ENCODE measurements at places on chromosomes 1 and 21. TPM values are rescaled to one million over a fixed set of nuclear protein-coding genes. Genes with fewer than 3 reads are reported as not detected.

Gene AMY1A
- total RNA-seq, result not detected

Gene OR6N1
- not detected for total RNA-seq

Gene CYP4Z1
- total RNA-seq, result 2.1 TPM

Gene SERPINC1
- not detected for total RNA-seq

GRCh38 chr1:103220631-103221041 is 112.3 kb upstream of the COL11A1 start:
- no peaks in the 10 kb centered on the region for H3K4me1 ChIP-seq
- no peaks in the 10 kb centered on the region for H3K27me3 ChIP-seq
- no peaks in the 10 kb centered on the region for H3K36me3 ChIP-seq
- H3K4me3 ChIP-seq, result no peak overlapping the region

DNA sequence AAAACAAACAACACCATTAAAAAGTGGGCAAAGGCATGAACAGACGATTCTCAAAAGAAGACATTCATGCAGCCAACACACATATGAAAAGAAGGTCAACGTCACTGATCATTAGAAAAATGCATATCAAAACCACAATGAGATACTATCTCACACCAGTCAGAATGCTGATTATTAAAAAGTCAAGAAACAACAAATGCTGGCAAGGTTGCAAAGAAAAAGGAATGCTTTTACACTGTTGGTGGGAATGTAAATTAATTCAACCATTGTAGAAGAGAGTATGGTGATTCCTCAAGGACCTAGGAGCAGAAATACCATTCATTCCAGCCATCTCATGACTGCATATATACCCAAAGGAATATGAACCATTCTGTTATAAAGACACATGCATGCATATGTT is 419.6 kb downstream of the NEGR1 start:
- H3K27me3 ChIP-seq, result no peaks in the 10 kb centered on the region
- no peaks in the 10 kb centered on the region for H3K36me3 ChIP-seq
- no peak overlapping the region for H3K4me3 ChIP-seq
- DNase-seq, result no peak

GRCh38 chr1:194056169-194056568 is 869.8 kb upstream of the B3GALT2 start:
- no peaks in the 10 kb centered on the region for H3K36me3 ChIP-seq
- H3K4me1 ChIP-seq, result no peaks in the 10 kb centered on the region
- DNase-seq, result no peak
- no peak overlapping the region for H3K4me3 ChIP-seq
- no peaks in the 10 kb centered on the region for H3K27me3 ChIP-seq
- no peak overlapping the region for H3K27ac ChIP-seq

- H3K4me1 ChIP-seq, result peaks cover 5% of the 10 kb centered on the region
- no peak overlapping the region for H3K4me3 ChIP-seq
- H3K27ac ChIP-seq, result no peak overlapping the region
- H3K27me3 ChIP-seq, result no peaks in the 10 kb centered on the region
Observed at GRCh38 chr1:18972531-18972930, 16.1 kb upstream of the IFFO2 start.

Measured in gastrocnemius medialis (tissue), 4 donors.